ENCODE measurements at places on chromosomes 3 and 15.

GRCh38 chr15:56677271-56677670 is 56.0 kb downstream of the ZNF280D start:
- no peak for DNase-seq

DNA sequence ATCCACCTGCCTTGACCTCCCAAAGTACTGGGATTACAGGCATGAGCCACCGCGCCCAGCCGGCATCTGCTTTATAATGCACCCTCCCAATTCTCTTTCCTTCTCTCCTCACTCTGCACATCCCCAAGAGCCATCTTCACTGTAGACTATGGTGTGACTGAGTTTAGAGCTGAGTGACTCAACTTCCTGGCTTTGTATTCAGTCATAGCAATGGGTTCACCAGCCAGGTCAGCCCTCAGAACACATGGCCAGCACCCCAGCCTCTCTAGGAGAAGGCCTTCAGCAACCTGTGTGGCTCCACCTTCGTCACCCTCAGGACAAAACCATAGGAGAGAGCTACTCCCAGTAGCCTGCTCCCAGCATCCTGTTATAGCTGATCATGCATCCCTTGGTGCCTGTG is 33.0 kb downstream of the ARID3B start:
- DNase-seq = no peak

DNA sequence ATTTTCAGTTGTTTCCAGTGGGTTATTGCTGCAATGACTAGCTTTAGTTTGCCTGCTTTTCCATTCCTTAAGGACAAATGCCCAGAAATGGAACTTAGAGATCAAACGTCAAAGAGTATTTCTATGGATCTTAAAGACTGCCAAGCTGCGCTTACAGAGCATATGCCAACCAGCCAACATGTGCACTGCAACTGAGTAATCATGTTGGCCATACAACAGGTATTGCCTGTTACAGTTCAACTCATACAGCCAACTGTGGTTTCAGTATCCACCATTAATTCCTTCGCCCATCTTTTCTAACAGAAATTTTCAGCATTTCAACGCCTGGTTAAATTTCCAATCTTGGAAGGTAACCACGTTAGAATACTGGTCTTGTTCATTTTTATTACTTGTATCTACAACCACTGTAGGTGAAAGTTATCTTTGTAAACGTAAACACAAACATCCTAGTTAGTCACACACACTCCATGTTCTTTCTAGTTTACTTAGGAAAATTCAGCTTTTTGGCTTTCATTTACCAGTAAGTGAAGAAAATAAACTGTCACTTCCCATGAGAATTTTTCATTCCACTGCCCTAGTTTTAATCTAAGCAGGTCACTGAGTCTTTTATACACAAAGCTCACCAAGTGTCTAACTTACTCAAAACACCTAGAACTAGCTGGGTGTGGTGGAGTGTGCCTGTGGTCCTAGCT is 3.9 kb downstream of the RPL32 start:
- DNase-seq = no peak

DNA sequence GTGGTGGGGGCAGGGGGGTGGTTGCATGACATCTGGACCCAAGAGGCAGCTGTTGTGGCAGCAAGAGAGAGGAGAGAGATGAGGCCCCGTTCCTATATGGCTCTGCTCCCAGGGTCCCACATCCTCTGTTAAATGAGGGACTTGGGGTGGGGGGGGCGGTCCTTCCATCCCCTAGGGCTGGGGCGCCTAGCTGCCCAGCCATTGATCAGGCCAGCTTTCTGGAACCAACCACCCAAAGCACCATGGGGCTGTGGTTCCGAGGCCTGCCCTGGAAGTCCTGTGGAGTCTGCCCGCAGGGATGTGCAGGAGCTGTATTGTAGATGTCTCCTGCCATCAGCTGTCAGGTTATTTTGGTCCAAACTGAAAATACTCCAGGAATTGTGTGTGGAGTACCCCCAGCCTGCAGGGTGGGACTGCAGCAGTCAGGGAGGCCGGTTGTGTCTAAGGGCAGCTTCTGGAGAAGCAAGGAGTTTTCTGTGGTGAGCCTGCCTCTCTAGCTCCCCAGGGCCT is 5.2 kb downstream of the FURIN start:
- DNase-seq = no peak

DNA sequence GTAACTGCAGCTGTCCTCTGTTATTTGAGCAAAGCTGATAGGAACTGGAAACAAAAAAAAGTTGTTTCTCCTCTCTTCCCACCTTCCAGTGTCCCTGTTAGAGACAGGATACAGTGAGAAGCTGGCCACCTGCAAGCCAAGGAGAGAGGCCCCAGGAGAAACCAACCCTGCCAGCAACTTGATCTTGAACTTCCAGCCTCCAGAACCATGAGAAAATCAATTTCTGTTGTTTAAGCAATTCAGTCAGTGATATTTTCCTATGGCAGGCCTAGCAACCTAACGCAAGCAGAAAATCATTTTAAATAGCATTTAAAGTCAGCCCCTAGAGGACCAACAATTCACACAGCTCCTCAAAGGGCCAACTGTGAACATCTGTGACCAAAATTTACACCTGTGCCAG is 291.3 kb downstream of the OXSM start:
- DNase-seq = no peak

DNA sequence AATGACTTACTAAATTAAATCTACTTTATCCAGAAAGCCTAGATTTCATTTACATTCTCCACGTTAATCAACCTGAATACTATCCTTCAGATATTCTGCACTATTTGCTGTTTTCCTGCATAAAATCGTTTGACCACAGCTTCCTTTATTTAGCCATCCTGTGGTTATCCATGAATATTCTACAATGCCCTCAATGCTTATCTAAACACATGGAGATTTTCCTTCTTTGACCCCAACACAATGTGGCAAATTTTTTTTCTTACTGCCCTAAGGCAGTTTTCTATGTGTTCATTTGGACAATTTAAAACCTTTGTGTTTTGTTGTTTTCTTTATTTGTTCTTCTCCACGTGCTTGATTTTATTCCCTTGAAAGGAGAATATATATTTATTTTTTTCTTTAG is 495.5 kb upstream of the ROBO1 start:
- DNase-seq = no peak

DNA sequence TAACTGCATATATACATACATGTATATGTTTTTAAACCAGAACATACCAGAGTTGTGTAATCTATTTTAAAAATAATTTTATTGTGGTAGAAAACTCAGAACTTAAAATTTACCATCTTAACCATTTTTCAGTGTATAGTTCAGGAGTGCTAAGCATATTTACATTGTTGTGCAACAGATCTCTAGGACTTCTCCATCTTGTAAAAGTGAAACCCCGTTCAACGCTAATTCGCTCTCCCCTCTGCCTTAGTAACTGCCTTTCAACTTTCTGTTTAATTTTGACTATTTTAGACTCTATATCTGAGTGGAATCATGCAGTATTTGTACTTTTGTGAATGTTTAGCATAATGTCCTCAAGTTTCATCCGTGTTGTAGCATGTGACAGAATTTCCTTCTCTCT is 51.8 kb upstream of the SSR3 start:
- no peak for DNase-seq

DNA sequence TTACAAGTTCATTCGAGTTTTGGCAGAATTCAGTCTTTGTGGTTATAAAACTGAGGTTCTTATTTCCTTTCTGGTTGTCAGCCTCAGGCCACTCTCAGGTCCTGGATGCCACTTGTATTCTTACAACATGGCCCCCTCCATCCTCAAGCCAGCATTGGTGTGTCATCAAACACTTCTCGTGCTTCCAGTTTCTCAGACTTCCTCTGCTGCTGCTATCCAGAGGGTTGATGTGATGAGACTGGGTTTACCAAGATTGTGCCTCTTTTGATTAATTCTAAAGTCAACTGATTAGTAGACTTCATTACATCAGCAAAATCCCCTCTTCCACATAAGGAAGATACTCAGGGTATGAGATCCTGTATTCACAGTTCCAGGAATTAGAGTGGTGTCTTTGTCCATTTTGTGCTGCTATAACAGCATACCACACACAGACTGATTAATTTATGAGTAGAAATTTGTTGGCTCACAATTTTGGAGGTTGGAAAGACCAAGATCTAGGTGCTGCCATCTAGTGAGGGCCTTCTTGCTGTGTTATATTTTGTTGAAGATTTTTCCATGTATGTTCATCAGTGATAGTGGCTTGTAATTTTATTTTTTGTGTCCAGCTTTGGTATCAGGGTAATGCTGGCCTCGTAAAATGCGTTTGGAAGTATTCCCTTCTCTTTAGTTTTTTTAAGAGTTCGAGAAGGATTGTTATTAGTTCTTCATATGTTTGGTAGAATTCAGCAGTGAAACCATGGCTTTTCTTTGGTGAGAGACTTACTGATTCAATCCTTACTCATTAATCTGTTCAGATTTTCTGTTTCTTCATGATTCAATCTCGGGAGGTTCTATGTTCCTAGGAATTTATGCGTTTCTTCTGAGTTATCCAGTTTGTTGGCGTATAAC is 11.1 kb downstream of the LRCH3 start:
- DNase-seq = no peak

GRCh38 chr15:90003736-90004135 is 2.6 kb downstream of the ZNF710 start:
- DNase-seq = no peak

GRCh38 chr15:55552451-55552850 is 35.7 kb downstream of the PYGO1 start:
- DNase-seq = no peak

DNA sequence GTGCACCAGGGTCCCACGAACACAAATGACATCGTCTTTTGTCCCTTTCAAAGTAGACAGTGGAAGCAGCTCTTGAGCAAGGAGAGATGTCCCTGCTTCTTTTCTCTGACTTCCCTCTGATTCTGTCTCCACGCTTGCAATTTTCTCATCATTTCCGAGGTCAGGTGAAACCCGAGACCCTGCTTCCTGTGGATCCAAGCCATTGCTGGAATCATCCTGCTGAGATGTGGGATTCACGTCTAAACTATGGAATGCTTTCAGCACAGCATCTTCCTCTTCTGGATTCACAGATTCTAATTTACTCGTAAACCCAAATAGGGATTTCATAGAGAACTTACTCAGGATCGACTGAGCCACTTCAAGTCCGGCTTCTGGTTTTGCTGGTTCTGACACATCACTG is 127.1 kb downstream of the FMN1 start:
- DNase-seq = no peak

GRCh38 chr3:69122403-69122802 is at the start of gene LMOD3:
Gene LMOD3 (minus strand): TSS chr3:69122595. CDS start chr3:69122386, 209 bp downstream.
- no peak for DNase-seq

DNA sequence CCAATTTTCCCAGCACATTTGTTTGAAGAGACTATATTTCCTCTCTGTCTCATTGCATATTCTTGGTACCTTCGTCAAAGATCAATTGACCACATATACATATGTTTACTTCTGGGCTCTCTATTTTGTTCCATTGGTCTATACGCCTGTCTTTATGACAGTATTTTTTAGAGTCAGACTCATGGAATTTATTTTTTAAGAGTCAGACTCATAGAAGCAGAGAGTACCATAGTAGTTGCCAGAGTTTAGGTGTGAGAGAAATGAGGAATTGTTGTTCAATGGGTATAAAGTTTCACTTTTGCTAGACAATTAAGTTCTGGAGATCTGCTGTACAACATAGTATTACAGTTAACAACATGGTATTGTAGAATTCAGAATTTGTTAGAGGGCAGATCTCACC is 27.1 kb downstream of the PLA2G4F start:
- no peak for DNase-seq

- DNase-seq = no peak
Measured at GRCh38 chr3:197495059-197495455, 60.7 kb downstream of the BDH1 start.

GRCh38 chr3:193343726-193344222 is 34.8 kb downstream of the ATP13A5 start:
- no peak for DNase-seq

GRCh38 chr3:154969366-154969765 is 110.8 kb upstream of the MME start:
- no peak for DNase-seq

- no peak for DNase-seq
Measured at GRCh38 chr15:42384597-42384996, 25.3 kb downstream of the CAPN3 start.

- no peak for DNase-seq
Measured at GRCh38 chr3:99901200-99901926, 83.7 kb downstream of the CMSS1 start.

DNA sequence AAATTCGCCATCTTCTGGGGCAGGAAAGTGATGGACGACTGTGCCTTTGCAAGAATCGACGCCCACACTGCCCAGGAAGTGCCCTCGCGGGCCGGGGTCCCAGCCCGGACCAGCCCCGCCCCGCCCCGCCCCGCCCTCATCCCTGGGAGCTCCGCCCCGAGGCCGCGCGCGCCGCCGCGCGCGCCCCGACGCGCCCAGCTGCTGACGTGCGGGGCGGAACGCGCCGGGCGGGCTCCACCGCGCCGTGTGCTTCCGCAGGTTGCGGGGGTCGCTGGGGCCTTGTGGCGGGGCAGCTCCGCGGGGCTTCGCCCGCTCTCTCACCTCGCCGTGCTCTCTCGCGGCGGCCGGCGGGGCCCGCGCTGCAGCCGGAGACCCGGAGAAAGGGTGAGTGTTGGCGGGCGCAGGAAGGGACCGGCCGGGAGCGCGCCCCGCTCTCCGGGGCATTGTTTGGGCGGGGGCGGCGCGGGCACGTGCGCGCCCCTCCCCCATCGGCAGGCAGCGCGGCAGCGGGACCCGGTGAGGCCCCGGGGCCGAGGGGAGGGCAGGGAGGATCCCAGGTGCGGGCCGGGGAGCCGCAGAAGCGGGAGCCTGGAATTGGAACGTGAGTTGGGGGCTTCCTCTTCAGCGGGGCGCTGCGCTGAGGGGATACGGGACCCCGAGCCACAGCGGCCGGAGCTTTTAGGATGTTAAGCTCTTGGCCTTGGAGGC is at the start of gene YEATS2:
YEATS2 (plus strand) TSS at position 188 of the 708 bp plus-strand sequence. CDS start 17,366 bp downstream, outside the sequence.
- DNase-seq = peak; percentile 77

GRCh38 chr3:125310623-125311081 is 64.5 kb downstream of the ZNF148 start:
- no peak for DNase-seq

DNA sequence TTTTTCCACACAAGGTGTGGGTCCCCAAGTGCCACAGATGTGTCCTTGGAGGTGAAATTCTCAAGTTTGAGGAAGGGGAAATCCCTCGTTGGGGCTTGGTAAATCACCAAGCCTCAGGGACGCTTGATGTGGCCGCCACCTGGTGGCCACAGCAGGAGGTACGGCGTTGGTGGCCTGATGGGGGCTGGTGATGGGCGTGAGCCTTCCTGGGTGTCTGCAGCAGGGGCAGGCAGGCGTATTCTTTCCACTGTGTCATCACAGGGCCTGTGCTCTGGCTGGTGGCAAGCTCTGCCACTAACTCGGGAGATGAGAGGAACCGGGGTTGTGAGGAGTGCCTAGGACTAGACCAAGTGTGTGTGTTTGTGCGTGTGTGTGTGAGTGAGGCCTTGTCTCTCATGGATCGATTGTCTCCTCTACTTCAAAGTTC is 4.2 kb downstream of the ACOX2 start:
- peak; percentile 82 for DNase-seq

Data from liver (tissue), 10 donors.